ENCODE measurements at places on chromosomes 4 and X. TPM values are rescaled to one million over a fixed set of nuclear protein-coding genes. Genes with fewer than 3 reads are reported as not detected.
A peak's percentile ranks its signal among the peaks of the same experiment; 100 is the strongest.

DNA sequence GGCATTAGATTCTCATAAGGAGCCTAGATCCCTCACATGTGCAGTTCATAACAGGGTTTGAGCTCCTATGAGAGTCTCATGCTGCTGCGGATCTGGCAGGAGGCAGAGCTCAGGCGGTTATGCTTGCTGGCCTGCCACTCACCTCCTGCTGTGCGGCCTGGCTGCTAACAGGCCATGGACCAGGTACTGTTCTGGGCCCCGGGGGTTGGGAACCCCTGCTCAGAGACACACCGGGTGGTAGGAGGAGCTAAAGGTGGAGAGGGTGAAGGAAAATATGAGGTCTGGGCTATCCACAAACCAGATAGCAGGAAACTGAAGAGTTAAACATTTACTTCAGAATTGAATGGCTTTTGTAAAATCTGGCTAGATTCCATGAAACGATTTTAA, 5.9 kb upstream of the F11 start:
- no peak overlapping the region for H3K4me3 ChIP-seq
- H3K27me3 ChIP-seq: peaks cover 6% of the 10 kb centered on the region
- H3K36me3 ChIP-seq: no peaks in the 10 kb centered on the region

EDA gene
- total RNA-seq: 8.5 TPM

UGT2B15 gene
- total RNA-seq: not detected

DNA sequence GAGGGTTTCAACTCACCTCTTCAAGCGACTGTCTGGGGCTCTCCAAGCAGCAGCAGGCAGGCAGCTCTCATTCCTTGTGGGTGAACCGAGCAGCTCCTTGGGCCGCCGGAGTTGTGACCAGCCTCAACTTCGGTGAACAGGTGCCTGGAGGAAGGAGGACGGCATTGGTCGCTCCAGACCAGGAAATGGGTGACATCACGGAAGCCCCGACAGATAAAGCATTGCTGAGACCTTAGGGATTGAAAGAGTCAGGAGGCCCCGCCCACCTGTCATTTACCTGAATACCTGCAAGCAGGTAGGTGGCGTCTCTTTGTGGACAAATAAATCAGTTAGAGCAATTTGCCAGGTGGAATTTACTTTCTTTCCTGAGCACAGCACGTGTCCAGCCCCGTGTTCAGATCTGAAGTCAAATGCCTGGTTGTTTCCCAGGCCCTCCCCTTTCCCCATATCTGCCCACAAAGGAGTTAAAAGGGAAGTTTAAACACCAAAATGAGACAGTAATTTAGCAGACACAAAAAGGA, at the start of gene LNX1:
Gene LNX1 (minus strand): TSS at position 115 of the 521 bp plus-strand sequence. CDS start 17,484 bp downstream, outside the sequence.
- no peaks in the 10 kb centered on the region for H3K36me3 ChIP-seq
- DNase-seq: no peak
- H3K4me3 ChIP-seq: peak within 1 kb of the TSS; percentile 28
- no peaks in the 10 kb centered on the region for H3K4me1 ChIP-seq
- peak within 1 kb of the TSS; percentile 59 for H3K27ac ChIP-seq
- H3K27me3 ChIP-seq: no peaks in the 10 kb centered on the region

ARR3 gene
- total RNA-seq: not detected

DNA sequence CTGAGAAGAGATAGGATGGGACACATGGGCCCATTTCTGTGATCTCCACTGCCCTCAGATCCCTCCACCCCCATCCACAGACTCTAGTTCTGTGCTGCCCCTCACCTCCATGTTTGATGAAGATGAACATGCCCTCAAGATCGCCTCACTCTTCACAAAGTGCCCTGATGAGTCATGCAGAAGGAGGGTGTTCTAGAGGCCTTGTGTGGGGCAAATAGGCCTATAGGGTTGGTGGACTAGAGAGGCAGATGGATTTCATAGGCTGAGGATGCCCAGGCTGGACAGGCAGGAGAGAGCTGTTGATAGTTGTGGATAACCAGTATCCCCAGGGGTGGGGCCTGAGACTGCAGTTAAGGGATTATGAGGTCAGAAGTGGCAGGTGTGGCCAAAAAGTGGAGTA, at the start of gene CXorf65:
Gene CXorf65 (minus strand): TSS at position 314 of the 400 bp plus-strand sequence. CDS start 184 bp downstream, at position 130.
- DNase-seq: no peak
- H3K27ac ChIP-seq: no peak within 1 kb of the TSS
- no peaks in the 10 kb centered on the region for H3K27me3 ChIP-seq
- no peaks in the 10 kb centered on the region for H3K4me1 ChIP-seq

GRCh38 chr4:5788144-5788543, 77.1 kb downstream of the EVC start:
- no peak overlapping the region for H3K27ac ChIP-seq
- no peak overlapping the region for H3K4me3 ChIP-seq
- DNase-seq: no peak
- H3K4me1 ChIP-seq: no peaks in the 10 kb centered on the region

ZRSR2 gene
- total RNA-seq: 8.3 TPM

DNA sequence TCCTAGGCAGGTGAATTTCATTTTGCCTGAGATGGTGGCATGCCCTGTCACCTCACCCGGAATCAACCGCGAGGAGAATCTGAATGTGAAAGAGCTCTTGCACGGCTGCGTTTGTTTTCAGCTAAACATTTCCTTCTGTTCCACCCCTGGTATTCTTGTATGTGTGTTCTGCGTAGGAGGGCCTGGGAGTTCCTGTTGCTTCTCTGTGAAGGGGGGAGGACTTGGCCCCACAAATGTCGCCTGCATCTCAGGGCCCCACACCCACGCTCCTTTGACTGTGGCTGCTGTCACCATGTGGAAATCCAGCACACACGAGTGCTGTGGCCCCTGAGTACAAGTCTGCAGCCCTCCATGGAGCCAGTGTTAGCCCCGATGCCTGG, 45.8 kb upstream of the CLCN4 start:
- peaks cover 6% of the 10 kb centered on the region for H3K36me3 ChIP-seq
- DNase-seq: no peak
- H3K4me1 ChIP-seq: peaks cover 9% of the 10 kb centered on the region
- H3K27ac ChIP-seq: peak overlapping the region; percentile 3

GRCh38 chr4:22385611-22386011, 130.3 kb downstream of the ADGRA3 start:
- no peak overlapping the region for H3K27ac ChIP-seq
- H3K36me3 ChIP-seq: peaks cover 25% of the 10 kb centered on the region
- no peak for DNase-seq
- H3K4me3 ChIP-seq: no peak overlapping the region

DNA sequence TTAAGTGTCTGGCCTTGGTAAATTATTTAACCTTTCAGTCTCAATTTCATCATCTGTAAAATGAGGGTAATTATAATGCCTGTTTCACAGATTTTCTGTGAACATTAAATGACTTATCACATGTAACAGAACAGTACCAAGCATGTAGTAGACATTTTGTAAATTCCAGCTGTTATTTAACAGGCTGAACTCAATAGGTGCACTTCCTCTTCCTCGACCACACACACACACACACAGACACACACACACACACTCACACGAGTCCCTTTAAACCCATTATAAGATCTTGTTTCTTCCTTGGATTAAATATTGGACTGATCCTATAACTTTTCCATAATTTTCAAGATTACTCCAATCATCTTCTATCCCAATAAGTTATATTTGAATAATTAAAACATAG, 53.4 kb upstream of the COL25A1 start:
- H3K4me3 ChIP-seq: no peak overlapping the region
- DNase-seq: no peak
- H3K36me3 ChIP-seq: no peaks in the 10 kb centered on the region
- H3K27me3 ChIP-seq: no peaks in the 10 kb centered on the region

- no peak for DNase-seq
- H3K27ac ChIP-seq: no peak overlapping the region
- no peaks in the 10 kb centered on the region for H3K36me3 ChIP-seq
- no peaks in the 10 kb centered on the region for H3K4me1 ChIP-seq
- no peak overlapping the region for H3K4me3 ChIP-seq
- H3K27me3 ChIP-seq: no peaks in the 10 kb centered on the region
These were observed 227.2 kb downstream of the COX18 start for GRCh38 chr4:72842323-72842722.

DNA sequence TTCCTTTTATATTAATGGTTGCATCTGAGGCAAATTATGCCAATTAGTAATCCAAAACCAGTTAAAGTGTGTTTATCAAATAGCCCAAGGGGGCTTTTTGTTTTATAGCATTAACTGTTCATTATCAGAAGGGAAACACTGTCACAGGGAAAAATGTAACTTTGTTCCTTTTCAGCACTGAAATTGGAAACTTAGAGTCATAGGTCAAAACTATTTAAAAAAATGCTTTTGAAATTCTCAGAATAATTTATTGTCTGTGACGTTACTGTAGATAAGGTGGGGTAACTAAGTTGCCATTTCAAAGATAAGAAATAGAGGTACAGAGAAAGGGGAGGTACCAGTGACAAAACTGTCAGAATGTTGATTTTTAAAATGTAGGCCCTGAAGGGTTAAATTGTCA, 129.3 kb downstream of the AKAP4 start:
- DNase-seq: no peak
- no peak overlapping the region for H3K27ac ChIP-seq
- no peak overlapping the region for H3K4me3 ChIP-seq

DNA sequence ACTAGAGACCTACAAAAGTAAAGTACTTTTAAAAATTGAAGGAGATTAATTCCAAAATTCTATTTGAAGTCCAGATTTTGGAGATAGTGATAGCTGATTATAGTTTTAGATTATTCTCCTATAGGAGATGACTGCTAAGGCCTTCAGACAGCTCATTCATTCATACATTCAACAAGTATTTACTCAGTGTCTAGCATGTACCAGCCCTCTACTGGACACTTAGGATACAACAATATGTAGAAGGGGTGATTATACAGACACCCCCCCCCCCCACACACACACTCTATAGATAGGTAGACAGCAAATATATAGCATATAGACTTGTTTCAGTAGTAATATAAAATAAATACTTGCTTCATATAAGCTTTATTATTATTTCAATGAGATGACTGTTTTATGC, 60.4 kb upstream of the TAF9B start:
- no peaks in the 10 kb centered on the region for H3K36me3 ChIP-seq
- H3K4me3 ChIP-seq: no peak overlapping the region
- no peaks in the 10 kb centered on the region for H3K27me3 ChIP-seq
- no peaks in the 10 kb centered on the region for H3K4me1 ChIP-seq
- no peak for DNase-seq

IL2RG gene
- total RNA-seq: 3.4 TPM

DNA sequence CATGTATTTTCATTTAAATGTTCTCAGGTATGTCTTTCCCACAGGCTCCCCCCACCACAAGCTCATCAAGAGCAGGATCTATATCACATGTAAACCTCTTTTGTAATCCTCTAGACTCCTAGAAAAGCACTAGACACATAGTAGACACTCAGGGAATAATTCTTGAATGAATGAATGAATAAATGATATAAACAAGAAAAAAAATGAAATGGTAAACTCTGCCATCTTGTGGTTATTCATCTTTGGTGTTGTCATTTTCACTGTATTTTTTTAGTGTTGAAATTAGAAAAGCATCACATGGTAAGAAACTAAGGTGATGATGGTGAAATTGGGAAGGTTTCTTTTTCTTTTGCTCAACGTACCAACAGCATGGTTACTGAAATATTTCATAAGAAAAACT, 34.2 kb upstream of the C1GALT1C1 start:
- no peak overlapping the region for H3K4me3 ChIP-seq
- H3K4me1 ChIP-seq: no peaks in the 10 kb centered on the region
- no peaks in the 10 kb centered on the region for H3K27me3 ChIP-seq
- H3K36me3 ChIP-seq: no peaks in the 10 kb centered on the region
- DNase-seq: no peak

- no peaks in the 10 kb centered on the region for H3K4me1 ChIP-seq
- no peak for DNase-seq
- no peaks in the 10 kb centered on the region for H3K36me3 ChIP-seq
- H3K4me3 ChIP-seq: no peak overlapping the region
These were observed 87.8 kb upstream of the FAM241A start for GRCh38 chr4:112057470-112057869.

IL15 gene
- total RNA-seq: 1.8 TPM

DNA sequence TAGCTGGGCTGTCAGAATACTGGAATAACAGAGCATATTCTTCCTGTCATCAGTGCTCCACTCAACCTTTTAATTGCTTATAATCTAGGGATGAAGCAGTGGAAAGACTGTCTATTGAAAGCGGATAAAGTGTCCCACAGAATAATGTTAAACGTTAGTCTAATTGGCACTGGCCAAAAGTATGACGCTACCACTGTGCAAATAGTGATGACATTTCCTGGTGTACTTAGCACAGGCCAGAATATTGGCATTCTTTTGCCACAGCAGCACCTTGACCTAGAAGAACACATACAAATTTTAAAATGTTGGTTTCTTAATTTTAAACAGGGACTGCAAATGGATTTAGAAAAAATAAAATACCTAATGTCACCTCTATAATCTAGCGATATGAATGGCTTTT, 635.2 kb upstream of the SPANXN1 start:
- no peak for DNase-seq
- H3K36me3 ChIP-seq: no peaks in the 10 kb centered on the region
- H3K4me1 ChIP-seq: no peaks in the 10 kb centered on the region

Measured in heart right ventricle (tissue), 16 donors.